Endothelial cell of umbilical vein (primary cell): ENCODE measurements at places on chromosomes 7 and 10.
A peak's percentile ranks its signal among the peaks of the same experiment; 100 is the strongest.

- H3K4me3 ChIP-seq = no peak overlapping the region
- H3K27me3 ChIP-seq = no peaks in the 10 kb centered on the region
- no peaks in the 10 kb centered on the region for H3K4me1 ChIP-seq
- no peak for DNase-seq
- H3K36me3 ChIP-seq = no peaks in the 10 kb centered on the region
Measured at GRCh38 chr7:46206476-46207060, 285.5 kb upstream of the IGFBP3 start.

DNA sequence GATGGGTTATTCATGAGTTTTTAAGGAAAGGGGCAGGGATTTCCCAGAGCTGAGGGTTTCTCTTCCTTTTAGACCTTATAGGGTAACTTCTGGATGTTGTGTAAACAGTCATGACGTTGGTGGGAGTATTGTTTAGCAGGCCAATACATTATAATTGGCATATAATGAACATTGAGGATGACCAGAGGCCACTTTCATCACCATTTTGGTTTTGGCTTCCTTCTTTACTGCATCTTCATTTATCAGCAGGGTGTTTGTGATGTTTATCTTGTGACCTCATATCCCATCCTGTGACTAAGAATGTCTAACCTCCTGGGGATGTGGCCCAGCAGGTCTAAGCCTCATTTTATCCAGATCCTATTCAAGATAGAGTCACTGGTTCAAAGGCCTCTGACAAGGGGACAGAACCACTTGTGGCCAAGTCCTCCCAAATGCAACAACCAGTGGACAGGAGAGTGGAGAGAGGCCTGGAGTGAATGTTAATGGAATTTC, 77.3 kb upstream of the RPA3 start:
- H3K27ac ChIP-seq = peak overlapping the region; percentile 29
- H3K4me1 ChIP-seq = peaks cover 5% of the 10 kb centered on the region
- H3K4me3 ChIP-seq = no peak overlapping the region

DNA sequence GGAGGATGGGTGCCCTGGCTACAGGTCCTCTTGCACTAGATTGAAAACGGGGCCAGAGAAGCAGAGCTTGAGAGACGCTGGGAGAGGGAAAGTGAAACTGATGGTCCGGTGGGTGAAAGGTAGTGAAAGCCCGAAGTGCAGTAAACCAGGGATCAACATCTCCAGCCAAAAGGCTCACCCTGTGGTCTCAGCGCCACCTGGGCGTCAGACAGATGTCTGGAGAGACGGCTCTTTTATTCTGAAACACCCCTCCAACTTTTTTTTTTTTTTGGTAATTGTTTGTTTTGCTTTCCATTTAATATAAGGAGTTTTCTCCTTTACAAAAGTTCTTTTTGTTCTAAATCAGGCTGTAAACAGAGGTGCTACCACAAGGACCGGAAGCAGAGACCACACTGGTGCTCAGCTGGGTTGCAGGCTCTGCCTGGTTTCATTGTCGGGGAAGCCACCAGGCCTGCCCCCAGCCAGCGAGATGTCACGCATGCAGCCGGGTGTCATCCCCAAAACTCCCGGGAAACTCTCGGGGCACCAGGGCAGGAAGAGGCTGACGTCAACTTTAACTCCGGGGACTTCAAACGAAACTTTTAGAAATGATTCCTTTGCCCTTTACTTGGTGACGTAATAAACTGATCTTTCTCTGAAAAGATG, 11.2 kb downstream of the IL2RA start:
- DNase-seq = no peak
- no peak overlapping the region for H3K27ac ChIP-seq
- H3K4me3 ChIP-seq = no peak overlapping the region
- no peaks in the 10 kb centered on the region for H3K27me3 ChIP-seq
- peaks cover 9% of the 10 kb centered on the region for H3K4me1 ChIP-seq

DNA sequence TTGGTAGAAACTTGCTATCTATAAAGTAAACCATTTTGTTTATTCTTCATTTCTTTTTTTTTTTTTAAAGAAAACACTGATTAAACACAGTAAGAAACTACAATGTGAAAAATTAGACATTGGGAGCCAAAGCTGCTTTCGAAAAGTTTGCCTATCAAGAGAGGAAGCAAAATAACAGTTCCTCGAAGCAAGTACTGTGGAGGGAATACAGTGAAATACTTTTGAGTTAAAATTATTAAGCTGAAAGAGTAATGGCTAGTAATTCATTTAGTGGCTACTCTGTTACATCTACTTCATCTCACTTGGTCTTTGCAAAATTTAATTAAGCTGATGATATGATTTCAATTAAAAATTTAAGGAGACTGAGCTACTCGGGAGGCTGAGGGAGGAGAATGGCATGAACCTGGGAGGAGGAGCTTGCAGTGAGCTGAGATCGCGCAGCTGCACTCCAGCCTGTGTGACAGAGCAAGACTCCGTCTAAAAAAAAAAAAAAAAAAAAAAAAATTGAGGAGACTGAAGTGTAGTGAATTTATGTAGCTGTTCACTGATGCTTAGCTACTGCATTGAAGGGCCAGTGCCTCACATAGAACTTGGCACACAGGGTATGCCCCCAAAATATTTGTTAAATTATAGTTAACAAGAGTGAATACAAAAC, 982.1 kb upstream of the MBL2 start:
- no peak for DNase-seq
- H3K27ac ChIP-seq = no peak overlapping the region
- no peaks in the 10 kb centered on the region for H3K27me3 ChIP-seq

DNA sequence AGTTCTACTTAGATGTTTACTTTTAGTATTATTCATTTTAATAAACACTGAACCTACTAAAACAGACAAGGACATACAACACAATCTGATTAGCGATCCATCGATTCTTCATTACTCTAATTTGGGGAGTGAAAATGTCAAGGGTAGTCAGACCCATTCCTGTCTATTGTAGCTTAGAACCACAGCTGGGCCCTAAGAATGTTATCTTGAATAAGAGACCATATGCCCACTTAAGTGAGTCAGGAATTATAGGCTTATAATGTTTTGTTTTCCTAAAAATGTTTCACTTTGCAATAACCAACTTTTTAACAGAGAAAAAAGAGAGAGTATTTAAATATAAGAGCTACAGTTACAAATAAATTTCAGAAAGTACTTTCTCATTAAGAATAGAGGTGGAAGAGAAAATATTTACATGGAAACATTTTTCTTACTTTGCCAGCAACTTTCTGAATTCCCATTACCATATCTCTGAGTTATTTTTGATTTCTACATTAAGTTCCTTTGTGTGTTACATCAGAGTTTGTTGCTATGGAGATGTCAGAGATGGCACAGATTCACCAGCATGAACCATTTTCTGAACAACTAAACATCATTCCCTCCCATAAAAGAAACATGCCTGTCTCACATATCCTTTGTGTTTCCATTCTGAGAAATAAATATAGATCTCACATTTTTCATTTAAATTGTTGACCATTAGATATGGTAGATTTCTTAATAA, 75.4 kb upstream of the SLC13A1 start:
- no peaks in the 10 kb centered on the region for H3K36me3 ChIP-seq
- no peaks in the 10 kb centered on the region for H3K27me3 ChIP-seq
- no peaks in the 10 kb centered on the region for H3K4me1 ChIP-seq
- DNase-seq = no peak
- H3K4me3 ChIP-seq = no peak overlapping the region

- no peak overlapping the region for H3K27ac ChIP-seq
- H3K36me3 ChIP-seq = no peaks in the 10 kb centered on the region
- H3K27me3 ChIP-seq = no peaks in the 10 kb centered on the region
- DNase-seq = no peak
Measured at GRCh38 chr10:60669501-60669900, 108.8 kb upstream of the CDK1 start.

- H3K27ac ChIP-seq = no peak overlapping the region
- H3K4me1 ChIP-seq = no peaks in the 10 kb centered on the region
- no peak for DNase-seq
- peaks cover 49% of the 10 kb centered on the region for H3K36me3 ChIP-seq
Measured at GRCh38 chr10:74107391-74107790, 43.2 kb downstream of the AP3M1 start.

DNA sequence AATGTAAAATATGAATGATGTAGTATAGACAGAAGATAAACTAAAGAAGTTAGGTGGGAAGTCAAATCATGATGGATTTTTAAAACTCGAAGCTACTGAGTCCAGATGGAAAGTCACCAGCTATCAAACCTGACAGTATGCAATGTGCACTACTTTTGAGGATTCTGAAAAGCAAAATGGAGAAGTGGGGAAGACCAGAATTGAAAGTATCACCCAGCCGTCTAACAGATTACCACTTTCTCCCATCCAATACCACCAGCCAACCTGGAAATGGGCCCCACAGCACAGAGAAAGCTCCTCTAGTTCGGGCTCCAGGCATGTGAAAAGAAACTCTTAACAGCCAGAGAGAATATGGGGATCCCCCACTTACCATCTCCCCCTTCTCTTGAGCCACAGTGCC, 67.9 kb upstream of the SRRM3 start:
- H3K27ac ChIP-seq = no peak overlapping the region
- no peaks in the 10 kb centered on the region for H3K4me1 ChIP-seq
- DNase-seq = no peak
- H3K36me3 ChIP-seq = no peaks in the 10 kb centered on the region
- peaks cover 10% of the 10 kb centered on the region for H3K27me3 ChIP-seq

DNA sequence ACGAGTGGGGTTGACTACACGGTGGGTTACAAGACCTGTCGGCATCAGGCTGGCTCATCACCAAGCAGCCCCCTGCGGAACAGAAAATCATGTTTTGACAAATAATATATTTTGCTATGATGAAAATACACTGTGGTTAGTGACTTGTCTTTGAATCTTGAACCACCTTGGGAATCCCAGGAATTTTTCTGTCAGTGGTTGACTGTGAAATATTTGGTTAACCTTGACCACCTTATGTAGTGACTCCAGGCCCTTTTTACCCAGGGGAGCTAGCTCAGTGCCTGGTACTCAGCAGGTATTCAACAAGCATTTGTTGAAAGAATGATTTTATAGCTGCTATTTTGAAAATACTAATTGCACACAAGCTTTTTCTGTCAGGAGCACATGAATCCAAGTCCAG, 406.0 kb downstream of the PHF14 start:
- DNase-seq = no peak
- H3K4me1 ChIP-seq = no peaks in the 10 kb centered on the region
- H3K36me3 ChIP-seq = no peaks in the 10 kb centered on the region
- H3K4me3 ChIP-seq = no peak overlapping the region
- no peak overlapping the region for H3K27ac ChIP-seq

GRCh38 chr7:64849924-64850499, 53.1 kb upstream of the ZNF273 start:
- no peak overlapping the region for H3K27ac ChIP-seq
- no peak for DNase-seq
- H3K27me3 ChIP-seq = no peaks in the 10 kb centered on the region
- H3K4me1 ChIP-seq = no peaks in the 10 kb centered on the region
- H3K4me3 ChIP-seq = no peak overlapping the region

GRCh38 chr7:17665029-17665428, 275.3 kb downstream of the SNX13 start:
- H3K27me3 ChIP-seq = no peaks in the 10 kb centered on the region
- no peaks in the 10 kb centered on the region for H3K4me1 ChIP-seq
- H3K36me3 ChIP-seq = no peaks in the 10 kb centered on the region
- DNase-seq = no peak
- H3K4me3 ChIP-seq = no peak overlapping the region

DNA sequence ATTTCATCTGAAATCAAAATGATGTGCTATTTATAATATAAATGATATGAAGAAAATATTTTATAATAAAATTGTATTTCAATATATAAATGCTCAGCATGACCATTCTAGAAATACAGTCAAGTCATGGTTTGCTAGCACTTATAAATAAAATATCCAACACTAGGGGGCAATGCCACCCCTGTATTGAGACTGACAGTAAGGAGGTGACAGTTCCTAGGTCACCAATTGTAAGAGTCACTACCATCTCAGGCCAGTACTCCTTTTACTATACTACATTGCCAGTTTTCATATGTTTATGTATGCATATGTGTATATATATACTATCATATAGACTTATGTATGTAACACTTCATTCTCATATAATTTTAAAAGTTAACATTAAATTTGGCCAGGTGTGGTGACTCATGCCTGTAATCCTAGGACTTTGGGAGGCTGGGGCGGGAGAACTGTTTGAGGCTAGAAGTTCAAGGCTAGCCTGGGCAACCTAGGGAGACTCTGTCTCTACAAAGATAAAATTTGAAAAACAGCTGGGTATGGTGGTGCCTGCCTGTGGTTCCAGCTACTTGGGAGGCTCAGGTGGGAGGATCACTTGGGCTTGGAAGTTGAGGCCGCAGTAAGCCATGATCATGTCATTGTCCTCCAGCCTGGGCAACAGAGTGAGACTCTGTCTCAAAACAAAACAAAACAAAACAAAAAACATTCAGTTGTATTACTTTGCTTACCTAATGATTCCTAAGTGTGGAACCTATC, 2.4 kb upstream of the CNOT4 start:
- H3K4me1 ChIP-seq = peaks cover 19% of the 10 kb centered on the region
- no peak overlapping the region for H3K4me3 ChIP-seq
- peak; percentile 68 for DNase-seq
- H3K27me3 ChIP-seq = no peaks in the 10 kb centered on the region

DNA sequence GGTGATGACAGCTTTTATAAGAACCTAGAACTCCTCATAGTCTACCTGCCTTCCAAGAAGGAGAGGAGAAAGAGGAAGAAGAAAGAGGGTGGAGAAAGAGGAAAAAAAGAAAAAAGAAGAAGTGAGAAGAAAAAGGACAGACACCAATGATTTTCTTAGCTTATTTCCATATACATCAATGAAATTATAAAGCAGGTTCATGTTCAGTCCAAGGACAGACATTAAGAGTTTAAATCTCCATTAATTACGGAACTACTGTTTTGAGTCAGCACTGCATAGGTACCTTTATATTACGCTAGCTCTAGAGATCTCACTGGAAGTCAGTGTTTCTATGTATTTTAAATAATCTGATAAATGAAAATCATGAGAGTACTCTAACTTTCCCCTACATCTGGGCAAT, 309.0 kb upstream of the HGF start:
- H3K4me1 ChIP-seq = no peaks in the 10 kb centered on the region
- no peak overlapping the region for H3K27ac ChIP-seq
- no peaks in the 10 kb centered on the region for H3K27me3 ChIP-seq
- no peaks in the 10 kb centered on the region for H3K36me3 ChIP-seq
- DNase-seq = no peak
